ENCODE measurements at places on chromosomes 7 and 10. TPM values are rescaled to one million over a fixed set of nuclear protein-coding genes. Genes with fewer than 3 reads are reported as not detected.
A peak's percentile ranks its signal among the peaks of the same experiment; 100 is the strongest.

DNA sequence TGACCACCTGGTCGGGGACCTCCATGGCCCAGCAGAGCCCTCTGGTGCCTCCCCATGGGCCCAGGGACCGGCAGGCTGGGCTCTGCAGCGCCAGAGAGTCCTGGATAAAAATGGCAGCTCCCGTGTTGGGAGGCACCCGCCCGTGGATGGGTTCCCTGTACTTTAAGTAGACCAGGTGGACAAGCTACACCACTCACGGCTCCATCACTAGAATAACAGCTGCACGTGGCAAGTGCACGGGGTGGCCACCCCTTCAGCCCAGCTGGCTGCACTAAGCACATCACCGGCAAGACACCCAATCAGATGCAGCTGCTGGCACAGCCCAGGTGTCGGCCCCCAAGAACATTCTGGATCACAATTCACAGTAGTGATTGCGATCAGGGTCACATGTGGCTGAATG lies 69.8 kb downstream of the DIP2C start:
- DNase-seq: no peak

GRCh38 chr10:131876017-131876416 lies 24.8 kb upstream of the PPP2R2D start:
- no peak for DNase-seq

DNA sequence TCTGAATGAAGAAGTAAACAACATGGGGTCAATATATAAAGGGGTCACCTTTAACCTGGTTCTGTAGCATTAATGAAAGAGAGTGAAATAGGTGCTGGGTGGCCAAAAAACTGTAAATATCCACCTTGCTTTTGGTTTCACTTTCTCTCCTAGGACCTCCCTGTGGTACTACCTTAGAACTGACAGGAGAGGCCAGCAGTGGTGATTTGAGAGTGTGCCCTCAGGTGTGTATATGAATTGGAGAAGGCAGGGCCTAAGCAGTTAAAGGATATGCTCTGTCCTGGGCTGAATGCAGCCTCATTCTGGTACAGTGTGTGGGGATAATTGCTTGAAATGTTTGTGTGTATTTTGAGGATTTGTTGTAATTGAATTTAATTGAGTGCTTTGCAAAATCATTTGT lies 62.0 kb downstream of the BBS9 start:
- peak; percentile 46 for DNase-seq

GRCh38 chr7:156198277-156198676 lies 386.0 kb upstream of the SHH start:
- DNase-seq: no peak

DNA sequence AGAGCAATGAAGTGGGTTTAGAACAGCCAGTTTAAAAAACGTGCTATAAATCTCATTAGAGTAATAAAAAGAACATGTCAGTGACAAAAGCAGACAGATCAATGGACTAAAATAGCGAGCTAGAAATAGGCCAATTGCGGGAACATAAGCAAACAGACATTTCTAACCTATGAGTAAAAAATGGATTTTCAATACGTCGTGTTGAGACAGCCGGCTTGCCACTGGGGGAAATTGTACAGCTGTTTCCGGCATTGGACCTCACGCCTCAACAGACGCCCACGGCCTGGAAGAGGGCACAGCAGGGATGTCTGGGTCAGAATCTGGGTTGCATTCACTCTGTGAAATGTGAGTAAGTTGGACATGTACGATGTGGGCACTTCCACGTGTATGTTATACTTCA lies 92.9 kb downstream of the SVOPL start:
- DNase-seq: no peak

DNA sequence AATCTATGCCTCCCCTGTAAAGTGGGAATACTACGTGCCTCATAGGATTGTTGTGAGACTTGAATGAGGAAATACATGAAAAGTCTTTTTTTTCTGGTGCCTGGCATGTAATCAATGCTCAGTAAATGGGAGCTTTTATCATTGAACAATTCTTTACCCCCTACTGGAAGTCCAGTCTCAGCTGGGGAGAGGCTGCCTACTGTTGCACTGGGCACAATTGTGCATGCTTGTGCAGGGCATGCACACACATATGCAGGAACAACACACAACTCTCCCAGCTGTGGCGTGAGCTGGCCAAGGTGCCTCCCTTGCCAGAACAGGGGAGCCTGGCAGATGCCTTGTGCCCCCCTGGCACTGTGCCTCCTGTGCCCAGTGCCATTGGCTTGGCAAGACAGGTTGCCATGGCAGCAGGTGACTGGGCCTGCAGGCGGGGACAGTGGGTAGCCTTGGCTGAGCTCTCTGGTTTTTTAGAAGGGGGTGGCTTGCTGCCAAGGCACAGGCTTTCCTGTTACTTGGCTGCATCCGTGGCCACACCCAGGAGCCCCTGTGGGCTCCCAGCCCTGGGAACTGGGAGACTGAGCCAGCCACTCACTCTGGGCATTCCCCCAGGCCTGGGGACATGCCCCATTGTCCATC lies 16.1 kb upstream of the PALD1 start:
- no peak for DNase-seq

GRCh38 chr7:100023526-100023925 lies 8.1 kb downstream of the ZKSCAN1 start:
- no peak for DNase-seq

GRCh38 chr7:159117366-159118196 lies 27.1 kb downstream of the VIPR2 start:
- no peak for DNase-seq

- no peak for DNase-seq
These were observed 140.1 kb downstream of the ITGA8 start for GRCh38 chr10:15579605-15580004.

The RBAK gene
- total RNA-seq: 12.3 TPM

The UNC5B gene
- 0.09 TPM for total RNA-seq

The RASA4B gene
- 14.3 TPM for total RNA-seq

The LBX1 gene
- total RNA-seq: not detected

The LAMTOR4 gene
- 156 TPM for total RNA-seq
